HEK293T (cell line): ENCODE measurements at places on chromosomes 1 and 21.

DNA sequence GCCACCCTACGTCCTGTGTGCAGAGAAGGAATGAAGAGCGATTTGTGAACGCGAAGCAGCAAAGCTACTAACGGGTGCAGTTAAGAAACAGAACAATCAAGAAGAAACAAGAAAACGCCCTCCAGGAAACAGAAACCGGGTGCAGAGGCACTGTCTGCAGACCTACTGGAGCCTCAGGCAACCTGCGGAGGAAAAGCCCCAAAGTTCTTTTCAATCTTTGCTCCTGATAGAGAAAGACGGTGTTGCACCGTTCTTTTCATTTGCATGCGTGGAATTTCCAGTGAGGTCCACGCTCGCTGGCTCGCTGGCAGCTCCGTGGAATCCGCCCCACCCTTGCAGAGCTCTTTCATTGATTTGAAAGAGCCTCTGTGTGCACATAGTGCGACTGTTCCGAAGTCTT lies 37.0 kb upstream of the PDE9A start:
- no peak for DNase-seq

DNA sequence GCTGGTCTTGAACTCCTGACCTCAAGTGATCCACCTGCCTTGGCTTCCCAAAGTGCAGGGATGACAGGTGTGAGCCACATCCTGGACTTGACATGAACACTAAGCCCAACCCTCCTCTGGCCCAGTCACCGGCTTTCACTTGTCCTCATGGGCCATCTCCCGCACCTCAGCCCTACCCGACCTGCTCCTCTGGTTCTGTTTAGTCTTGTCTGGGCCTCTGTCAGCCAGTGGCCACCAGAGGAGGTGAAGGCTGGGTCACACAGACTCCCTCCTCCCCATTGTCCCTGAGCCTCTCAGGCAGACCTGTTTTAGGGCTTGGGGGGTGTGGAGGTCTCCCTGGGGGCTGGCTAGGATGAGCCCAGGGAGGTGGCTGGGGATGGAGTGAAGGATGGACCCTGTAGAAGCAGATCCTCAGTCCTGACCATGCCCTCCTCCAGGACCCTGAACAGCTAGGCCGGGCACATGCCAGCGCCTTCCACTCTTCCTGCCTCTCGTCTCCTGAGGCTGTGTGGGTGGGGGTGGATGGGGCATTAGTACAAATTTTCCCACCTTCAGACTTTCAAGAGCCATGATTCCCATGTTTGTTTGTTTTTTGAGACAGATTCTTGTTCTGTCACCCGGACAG lies 26.1 kb upstream of the UMODL1 start:
- no peak for DNase-seq

- peak; percentile 50 for DNase-seq
Observed at GRCh38 chr1:247857069-247857984, at the start of gene TRIM58. Gene TRIM58 (plus strand): TSS chr1:247857187. CDS start chr1:247857247, 60 bp downstream.

GRCh38 chr1:214830941-214831340 lies 227.9 kb downstream of the CENPF start:
- no peak for DNase-seq

- DNase-seq: no peak
Observed at GRCh38 chr1:110964455-110964903, 757 bp upstream of the LRIF1 start.

GRCh38 chr1:94385308-94385929 lies 32.8 kb upstream of the ABCD3 start:
- no peak for DNase-seq

DNA sequence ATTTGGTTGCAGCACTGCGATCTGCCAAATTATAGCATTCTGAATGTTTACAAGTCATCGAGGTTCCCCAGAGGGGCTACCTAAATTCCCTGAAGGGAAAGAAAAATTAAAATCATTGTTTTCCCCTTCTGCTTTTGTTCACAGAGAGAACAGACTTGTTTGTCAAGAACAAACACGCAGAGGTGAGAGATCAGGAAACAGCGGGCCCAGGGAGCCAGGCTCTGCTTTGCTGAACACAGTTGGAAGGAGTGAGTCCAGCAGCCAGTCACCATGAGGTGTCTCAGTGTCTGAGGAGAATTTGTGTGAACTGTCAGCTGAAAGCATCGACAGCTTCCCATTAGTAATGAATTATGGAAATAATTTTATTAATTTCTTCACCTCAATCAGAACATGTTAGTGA lies 52.5 kb downstream of the RWDD3 start:
- no peak for DNase-seq

DNA sequence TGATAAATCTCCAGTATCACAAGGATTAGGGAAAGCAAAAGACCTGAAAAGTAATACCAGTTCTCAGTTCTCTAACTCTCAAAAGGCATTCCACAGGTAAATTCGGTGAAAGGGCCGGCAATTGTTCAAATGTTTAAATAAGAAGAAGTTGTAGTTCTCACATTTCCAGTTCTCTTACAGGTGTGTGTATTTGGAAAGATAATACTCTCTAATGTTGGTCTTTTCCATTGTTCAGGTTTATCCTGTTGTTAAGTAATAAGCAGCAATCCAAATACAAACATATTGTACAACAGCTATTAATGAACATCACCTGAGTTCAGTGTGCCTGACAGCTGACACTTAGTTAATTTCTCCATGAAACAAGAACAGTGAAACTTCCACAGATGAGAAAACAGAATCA lies 13.2 kb upstream of the PRKAB2 start:
- DNase-seq: no peak

DNA sequence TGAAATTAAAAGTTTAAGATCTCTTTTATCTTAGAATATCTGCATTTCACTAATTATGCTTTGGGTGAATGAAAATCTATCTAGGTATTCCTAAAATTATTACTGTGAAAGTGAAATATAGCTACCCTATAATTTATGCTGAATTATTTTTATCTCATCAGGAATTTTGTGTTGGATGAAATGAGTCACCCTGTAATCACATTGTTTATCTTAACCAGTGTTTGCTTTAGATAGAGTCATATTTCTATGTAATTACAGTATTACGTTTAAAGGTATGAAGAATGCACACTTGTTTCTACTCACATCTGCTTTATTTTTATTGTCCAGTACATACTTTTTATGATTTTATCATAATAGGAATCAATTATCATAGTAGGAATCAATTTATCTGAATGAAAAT lies 249.2 kb downstream of the NCAM2 start:
- DNase-seq: no peak

DNA sequence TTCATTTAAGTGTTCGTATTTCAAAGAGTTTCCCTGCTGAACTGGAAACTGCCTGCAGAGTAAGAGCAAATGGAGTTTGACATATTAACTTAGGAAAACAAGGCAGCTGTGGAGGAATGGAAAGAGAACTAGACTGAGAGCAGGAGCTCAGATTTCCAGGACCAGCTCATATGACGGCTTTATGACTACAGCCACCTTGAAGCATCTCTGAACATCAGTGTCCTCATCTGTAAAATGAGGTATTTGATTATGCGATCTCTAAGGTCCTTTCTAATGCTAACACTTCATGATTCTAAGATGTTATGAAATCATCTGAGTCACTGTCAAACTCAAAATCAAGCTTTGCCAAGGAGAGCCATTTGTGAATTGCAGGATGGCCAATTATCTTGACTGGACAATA lies 112.3 kb downstream of the PRRX1 start:
- DNase-seq: no peak

DNA sequence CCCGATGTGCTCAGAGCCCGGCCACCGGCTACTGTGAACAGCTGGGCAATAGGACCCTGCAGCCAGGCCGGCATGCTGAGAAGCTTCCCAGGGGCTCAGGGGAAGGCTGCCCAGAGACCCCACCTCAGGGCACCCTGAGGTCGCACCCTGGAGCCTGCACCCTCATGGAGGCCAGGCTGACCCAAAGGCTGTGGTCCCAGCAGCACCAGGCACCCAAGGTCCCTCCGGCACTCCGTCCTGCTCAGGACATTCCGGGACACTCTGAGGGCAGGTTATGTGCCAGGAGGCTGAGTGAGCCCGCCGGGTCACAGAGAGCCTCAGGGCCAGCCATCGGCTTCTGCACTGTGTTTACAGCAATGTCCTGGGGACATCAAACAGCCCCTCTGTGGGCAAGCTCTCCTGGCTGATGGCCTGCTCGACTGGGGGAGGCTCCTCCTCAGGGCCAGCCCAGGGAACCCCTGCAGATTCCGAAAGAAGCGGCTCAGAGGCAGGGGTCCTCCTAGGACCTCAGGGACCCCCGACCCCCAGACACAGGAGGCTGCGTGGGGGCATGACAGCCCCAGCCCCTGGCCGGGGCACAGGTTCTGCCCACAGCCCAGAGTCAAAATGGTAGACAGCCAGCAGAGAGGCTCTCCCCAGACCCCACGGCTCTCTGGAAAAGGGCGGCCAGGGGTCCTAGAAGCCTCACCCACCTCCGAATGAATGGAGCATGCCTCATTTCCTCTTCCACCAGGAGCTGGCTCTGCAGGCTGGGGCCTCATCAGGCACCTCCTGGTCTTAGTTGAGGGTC lies 8.2 kb downstream of the SLC19A1 start:
- DNase-seq: no peak

- DNase-seq: no peak
Observed at GRCh38 chr1:24047110-24047477, 64.8 kb downstream of the MYOM3 start.

- DNase-seq: no peak
Observed at GRCh38 chr1:41417746-41418145, 56.5 kb downstream of the FOXO6 start.

DNA sequence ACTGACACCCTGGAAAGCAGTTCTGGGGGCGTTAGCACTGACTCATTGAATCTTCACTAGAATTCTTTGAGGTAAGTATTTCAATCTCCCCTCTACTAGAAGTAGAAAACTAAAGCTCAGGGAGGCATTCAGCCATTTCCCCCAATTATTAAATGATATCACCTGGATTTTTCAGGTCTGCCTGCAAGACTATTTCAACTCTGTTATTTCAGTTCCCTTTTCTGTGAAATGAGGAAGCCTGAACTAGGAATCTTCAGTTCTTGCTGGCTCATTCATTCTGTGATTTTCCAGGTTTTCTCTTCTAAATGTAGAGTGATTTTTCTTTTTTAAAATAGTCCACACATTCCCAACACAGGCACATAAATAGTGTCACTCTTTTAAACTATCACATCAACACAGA lies 337.0 kb upstream of the NR5A2 start:
- no peak for DNase-seq

DNA sequence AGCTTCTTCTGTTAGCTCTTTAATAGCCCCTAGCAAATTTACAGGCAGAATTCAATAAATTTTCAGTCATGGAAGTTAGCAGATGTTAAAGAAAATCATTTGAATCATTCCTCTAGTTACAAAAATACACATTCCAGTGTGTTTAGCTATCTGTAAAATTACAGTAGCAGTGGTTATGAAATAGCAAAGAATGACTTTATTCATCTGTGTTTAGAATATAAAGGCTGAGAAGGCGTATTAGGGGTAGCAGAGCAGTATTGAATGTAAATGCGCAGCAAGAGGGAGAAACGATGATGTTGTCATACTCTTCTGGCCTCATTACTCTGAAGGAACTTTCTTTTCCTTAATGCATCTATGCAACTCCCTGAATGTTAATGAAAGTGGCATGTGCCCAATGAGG lies 106.2 kb upstream of the CYYR1 start:
- DNase-seq: no peak

- no peak for DNase-seq
Observed at GRCh38 chr1:68291688-68292384, 59.5 kb upstream of the WLS start.

GRCh38 chr1:1273209-1273511 lies 494 bp downstream of the UBE2J2 start:
- no peak for DNase-seq

DNA sequence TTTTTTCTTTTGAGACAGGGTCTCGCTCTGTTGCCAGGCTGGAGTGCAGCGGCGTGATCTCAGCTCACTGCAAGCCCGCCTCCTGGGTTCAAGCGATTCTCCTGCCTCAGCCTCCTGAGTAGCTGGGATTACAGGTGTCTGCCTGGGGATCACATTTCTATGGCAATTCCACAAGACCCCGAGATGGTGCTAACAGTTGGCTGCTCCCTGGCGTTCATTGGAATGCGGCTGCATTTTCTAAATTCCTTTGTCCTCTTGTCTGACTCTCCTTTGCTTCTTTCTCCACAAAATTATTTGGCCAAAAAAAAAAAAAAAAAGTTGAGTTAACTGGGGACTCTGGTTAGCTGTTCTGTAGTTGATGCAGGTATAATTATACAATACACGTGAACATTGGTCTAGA lies 176.4 kb downstream of the ETS2 start:
- no peak for DNase-seq

DNA sequence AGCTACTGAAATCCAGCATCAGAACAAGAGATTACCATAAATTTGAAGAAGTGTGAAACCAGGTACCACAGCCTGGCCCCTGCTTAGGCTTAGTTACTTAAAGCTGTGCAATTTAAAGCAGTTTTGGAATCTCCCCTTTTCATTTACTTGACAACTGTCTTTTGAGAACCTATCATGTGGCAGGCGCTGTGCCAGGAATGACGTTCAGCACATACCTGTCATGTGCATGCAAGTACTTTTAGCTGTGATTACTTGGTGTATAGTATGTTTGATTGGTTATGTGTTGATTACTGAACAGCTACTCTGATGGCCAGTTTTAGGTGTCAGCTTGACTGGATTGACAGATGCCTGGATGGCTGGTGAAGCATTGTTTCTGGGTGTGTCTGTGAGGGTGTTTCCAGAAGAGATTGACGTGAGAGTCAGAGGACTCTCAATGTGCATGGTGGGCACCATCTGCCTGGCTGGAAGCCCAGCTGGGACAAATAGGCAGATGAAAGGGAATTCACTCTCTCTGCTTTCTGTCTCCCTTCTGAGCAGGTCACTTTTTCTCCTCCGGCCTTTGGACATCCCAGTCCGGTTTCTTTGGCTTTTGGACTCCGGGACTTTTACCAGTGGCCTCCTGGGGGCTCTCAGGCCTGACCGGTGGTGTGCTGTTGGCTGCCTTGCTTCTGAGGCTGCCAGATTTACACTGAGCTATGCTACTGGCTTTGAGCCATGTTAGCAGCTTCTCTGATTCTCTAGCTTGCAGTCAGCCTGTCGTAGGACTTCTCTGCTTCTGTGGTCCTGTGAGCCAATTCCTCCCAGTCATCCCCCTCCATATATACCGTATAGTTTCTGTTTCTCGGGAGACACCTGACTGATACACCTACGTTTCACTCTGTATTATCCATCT lies 178.0 kb downstream of the RYR2 start:
- no peak for DNase-seq

GRCh38 chr1:1354271-1355247 lies 3.8 kb downstream of the MXRA8 start:
- DNase-seq: no peak

DNA sequence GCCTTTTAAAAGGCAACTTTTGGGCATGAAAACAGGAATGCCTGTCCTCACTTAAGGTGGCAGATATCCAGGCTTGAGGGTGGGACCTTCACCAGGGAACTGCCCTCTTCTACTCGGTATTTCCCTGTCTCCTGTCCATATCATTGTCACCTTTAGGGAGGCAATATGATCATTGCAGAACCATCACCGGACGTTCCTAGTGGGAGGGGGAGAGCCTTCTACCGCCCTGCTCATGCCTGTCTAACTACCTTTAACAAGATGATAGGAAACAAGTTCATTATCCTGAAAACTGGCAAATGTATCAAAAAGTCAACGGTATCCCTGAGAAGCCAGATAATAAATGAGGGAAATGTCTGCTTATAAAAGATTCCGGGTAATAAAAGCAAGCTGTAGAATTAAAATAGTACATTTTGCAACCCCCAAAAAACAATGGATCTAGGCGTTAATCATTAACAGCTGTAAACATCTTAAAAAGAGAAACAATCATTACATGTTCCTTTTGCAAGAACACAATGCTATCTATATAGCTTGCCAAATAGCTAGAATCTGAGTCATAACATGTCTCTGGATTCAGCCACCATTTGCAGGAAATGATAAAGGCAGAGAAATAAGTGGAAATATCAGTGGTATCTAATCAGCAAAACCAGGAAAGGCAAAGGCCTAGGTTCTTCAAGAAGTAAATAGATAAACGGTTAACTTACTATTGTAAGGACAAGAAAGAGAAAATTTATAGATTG lies 852.9 kb upstream of the ADGRL4 start:
- no peak for DNase-seq
